GM18507 (cell line): ENCODE measurements at places on chromosomes 6 and 20.

GRCh38 chr6:30769088-30769852, 24.9 kb upstream of the IER3 start:
- no peak for DNase-seq

- DNase-seq, result no peak
These were observed 398.1 kb downstream of the LMBRD1 start for GRCh38 chr6:69398729-69399128.

DNA sequence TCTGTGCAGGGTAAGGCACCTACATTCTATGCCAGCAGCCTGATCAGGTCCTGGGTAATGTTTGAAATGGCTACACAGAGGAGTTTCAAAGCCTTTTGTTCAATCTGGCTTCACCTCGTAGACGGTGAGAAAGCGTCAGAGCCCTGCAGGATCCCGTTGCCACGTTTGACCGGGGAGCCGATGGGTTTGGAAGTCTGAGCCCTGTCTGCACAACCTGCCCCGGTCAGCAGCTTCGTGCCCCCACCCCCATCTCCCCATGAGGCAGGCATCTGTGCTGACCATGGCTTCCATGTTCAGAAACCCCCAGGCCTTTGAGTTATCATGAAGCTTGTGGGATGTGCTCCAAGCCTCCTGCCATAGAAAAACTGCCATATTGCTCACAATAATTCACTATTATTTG, 63.9 kb downstream of the PTPN1 start:
- DNase-seq, result no peak

- DNase-seq, result no peak
These were observed 992 bp downstream of the ZSCAN16 start for GRCh38 chr6:28125401-28125800.

- no peak for DNase-seq
These were observed 5.9 kb downstream of the DHX35 start for GRCh38 chr20:38968090-38968489.

- no peak for DNase-seq
These were observed 233.4 kb upstream of the RIN2 start for GRCh38 chr20:19524691-19525090.

DNA sequence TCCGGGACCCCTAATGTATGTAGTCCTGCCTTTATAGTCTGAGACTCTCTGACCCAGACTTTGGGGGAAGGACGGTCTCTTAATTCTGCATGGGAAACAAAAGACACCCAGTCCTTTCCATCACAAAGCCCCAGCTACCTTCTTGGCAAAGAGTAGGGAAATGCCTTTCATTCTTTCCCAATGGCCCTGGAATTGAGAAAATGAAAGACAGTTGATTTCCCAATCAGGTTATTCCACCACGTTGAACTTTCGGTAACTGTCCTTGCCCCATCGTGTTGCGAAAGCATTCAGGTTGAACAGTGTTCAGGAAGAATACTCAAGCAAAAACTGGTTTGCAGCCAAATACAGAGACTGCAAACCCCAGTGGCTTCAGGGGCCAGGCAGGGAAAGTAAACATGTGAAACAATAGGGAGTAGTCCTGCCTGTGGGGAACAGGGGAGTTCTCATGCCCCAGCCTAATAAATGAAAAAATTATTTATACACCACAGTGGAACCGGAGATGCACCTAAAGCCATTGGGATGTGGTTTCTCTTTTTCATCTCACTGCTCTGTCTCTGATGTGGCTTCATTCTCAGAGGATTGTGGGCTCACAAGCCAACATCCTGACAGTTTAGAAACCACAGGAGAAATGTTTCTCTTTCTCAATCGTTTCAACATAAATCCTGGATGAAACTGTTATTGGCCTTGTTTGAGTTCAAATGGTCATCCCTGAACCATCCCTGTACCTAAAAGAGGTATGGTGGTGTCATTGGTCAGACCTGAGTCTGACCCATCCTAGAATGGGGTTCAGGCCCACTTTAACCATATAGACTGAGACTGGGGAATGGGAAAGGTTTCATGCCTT, 44.2 kb upstream of the SLC9A8 start:
- no peak for DNase-seq

- DNase-seq, result no peak
These were observed 130.6 kb downstream of the NFATC2 start for GRCh38 chr20:51411870-51412269.
